ENCODE measurements at places on chromosomes 7 and 10.

DNA sequence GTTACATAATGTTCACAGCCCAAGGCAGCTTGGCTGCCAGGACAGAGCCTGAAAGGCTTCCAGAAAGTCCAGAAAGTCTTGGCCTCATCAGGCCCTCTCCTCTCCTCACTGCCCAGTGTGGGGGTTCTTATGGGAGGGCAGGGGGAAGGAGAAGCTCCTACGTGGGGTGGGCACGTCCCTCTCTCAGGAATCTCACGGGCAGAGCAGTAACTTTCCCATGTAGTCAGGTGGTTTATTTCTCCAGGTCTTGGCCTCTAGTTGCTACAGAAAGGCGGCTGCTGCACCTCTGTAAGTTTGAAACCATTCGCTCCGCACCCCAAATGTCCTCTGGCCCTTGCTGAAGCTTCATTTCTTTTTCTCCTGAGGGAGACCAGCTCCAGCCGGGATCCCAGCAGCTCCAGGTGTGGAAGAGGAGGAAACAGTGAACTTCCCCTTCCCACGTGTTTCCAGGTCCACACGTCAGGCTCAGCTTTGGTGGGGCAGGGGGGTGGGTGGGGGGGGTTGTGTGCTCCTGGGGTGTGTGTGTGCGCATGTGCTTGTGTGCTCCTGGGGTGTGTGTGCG lies 320.3 kb downstream of the WDR37 start:
- DNase-seq: no peak

DNA sequence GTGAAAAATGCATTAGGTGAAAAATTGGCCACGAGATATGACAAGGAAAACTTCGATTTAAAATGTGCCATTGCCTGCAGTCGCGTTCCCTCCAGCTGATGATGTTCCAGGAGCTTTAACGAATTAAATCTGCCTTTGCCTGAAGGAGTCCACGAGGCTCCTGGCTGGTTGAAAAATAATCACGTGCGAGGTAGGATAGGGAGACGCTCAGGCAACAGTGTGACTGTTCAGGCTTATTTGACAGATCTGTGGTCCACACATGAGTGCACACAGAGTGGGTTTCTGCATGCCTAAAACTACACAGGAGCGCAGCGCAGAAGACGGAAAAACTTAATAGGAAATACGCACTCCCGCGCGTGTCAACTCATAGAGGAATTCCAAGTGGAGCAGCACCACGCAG lies 204.0 kb upstream of the PITRM1 start:
- DNase-seq: no peak

- DNase-seq: no peak
Measured at GRCh38 chr7:125396466-125397151, 467.0 kb upstream of the POT1 start.

GRCh38 chr10:80718024-80718423 lies 180.3 kb downstream of the SH2D4B start:
- no peak for DNase-seq

DNA sequence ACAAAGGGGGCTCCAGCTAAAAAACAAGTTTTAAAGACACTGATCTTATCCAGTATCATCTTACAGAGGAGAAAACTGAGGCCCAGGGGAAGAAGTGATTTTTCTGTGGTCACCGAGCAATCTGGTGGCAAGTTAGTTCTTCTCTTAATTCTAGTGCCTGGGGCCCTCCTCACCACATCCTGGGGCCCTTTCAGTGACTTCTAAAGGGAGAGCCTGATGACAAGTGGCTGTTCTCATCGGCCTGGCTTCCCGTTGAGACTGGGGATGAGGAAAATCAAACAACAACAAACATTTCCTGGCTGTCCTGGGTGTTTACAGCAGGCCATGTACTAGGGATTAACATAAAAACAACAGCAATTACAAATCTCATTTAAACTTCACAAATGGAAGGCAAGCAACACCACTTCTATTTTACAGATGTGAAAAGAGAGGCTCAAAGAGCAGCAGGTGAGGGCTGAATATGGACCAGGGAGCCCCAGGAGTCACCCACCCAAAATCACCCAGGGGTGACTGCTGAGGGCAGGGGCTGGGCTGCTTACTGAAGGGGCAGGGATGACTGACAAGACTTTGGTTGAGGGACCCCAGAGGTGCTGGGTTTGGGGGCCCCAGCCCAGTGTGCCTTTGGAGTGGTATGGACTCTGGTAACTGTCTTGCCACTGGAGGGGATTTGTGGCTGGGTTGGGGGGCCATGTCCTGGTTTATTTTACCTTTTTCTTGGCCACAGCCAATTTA lies 24.7 kb upstream of the MTPAP start:
- no peak for DNase-seq

DNA sequence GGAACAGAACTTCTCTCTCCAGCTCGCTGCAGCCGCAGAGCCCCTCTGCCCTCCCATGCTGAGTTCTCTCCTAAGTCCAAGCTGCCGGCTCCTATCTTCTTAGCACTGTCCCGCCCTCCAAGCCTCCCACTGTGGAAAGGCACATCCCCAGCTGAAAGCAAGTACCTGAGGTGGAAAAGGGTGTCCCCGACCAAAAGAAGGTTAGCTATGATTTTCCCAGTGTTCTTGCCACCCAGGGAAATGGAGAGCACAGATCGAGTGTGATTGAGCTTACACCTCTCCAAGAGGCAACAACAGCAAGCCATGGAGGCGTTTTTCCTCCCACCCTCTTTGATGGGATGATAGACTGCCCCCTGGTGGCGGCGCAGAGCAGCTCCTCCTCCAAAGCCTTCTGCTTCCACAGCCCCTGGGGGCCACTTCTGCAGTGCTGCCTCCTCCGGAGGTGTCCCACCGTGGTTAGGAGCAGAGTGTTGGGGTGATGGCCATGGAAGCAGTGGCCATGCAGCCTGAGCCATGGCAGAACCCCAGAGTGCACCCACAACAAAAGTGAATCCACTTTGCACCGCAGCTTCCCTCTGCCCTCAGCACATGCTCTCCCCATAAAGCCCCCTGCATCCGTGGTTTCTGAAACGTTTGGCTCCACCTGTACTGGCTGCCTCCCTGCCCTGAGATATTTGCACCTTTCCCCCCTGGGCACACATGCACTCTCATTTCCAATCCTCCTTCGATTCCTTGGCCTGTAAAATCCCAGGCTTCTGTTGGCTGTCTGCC lies 143.1 kb upstream of the STK17A start:
- peak; percentile 30 for DNase-seq

- no peak for DNase-seq
Measured at GRCh38 chr10:10786109-10787090, 231.3 kb upstream of the CELF2 start.

GRCh38 chr7:133853706-133854276 lies 273.3 kb upstream of the LRGUK start:
- DNase-seq: no peak

GRCh38 chr10:59314268-59314667 lies 48.1 kb downstream of the FAM13C start:
- no peak for DNase-seq

GRCh38 chr7:40057292-40057691 lies 77.1 kb downstream of the MPLKIP start:
- DNase-seq: no peak

DNA sequence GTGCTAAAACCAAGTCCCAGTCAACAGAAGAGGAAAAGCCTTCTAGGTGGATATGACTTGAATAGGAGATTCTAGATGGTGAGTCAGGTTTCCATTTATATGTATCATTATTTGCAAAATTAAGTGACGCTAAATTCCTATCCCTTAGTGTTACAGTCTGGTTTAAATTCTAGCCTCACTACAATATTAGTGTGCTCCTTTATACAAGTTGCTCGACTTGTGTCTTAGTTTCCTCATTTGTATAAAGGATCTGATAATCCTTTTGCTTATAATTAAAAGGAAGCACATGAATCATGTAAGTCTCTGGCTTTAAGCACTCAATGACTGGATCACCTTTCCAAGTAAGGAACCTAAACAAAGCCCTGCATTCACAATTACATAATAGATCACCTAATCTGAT lies 105.7 kb downstream of the SVOPL start:
- DNase-seq: no peak

DNA sequence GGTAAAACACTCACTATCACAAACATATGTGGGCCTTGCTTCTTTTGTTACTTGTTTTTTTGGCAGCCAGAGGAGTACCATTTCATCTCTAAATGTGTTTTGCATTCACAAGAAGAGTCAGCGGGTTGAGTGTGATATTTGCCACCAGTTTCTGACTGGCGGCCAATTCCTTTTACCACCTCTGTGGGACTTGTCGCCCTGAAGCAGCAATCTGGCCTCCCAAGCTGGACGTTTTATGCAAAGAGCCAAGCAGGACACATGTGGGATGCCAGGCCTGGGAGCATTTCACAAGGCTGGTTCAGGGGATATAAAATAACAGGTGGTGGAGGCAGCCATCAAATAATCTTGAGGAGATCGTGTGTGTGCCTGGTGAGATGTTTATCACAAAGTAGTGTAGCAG lies 61.8 kb upstream of the TRIL start:
- no peak for DNase-seq

DNA sequence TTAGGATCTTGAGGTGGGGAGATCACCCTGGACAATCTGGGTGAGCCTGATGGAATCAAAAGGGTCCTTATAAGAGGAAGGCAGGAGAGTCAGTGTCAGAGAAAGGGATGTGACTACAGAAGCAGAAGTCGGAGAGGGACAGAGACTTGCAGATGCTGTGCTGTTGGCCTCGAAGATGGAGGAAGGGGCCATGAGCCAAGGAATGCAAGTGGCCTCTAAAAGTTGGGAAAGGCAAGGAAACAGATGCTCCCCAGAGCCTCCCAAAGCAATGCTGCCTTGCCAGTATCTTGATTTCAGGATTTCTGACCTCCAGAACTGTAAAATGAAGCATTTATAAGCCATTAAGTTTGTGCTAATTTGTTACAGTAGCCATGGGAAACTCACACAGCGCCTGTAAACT lies 165.2 kb downstream of the FANK1 start:
- no peak for DNase-seq

DNA sequence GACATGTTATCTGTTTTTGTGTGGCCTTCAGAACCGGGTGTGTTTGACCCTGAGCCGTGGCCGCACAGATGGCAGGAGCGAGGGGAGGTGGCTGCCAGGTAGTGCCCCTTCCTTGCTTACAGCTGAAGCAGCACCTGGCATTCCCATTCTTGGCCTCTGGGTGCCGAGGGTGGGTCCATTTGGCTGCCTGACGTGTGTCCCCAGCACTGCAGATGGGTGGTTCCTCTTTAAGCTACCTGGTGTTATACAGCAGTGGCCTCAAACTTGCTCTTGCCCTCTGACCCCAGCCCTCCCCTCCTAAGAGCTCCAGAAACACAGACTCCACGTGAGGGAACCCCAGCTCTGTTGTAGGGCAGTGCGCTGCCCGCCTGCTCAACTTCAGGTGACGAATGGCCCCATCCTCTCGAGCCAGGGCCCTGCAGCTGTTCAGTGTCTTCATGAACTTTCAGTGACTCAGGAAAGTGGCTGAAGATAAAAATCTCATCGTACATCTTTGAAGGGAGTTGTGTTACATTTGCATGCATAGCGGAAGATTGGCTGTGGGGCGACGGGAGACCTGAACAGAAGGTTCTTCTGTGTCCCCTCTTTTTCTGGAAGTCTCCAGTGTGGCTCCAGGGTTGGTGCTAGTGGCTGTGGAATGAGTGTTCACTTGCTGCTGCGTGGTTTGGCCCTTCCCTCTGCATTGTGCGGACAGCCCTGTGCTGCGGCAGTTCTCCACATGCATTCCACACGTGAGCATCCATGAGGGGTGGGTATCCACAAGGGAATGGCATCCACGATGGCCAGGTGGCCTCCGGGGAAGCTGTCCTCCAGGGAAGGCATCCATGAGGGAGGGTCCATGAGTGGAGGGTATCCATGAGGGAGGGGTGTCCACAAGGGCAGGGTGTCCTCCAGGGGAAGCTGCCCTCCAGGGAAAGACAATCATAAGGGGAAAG lies 91.6 kb downstream of the INPP5A start:
- DNase-seq: no peak

DNA sequence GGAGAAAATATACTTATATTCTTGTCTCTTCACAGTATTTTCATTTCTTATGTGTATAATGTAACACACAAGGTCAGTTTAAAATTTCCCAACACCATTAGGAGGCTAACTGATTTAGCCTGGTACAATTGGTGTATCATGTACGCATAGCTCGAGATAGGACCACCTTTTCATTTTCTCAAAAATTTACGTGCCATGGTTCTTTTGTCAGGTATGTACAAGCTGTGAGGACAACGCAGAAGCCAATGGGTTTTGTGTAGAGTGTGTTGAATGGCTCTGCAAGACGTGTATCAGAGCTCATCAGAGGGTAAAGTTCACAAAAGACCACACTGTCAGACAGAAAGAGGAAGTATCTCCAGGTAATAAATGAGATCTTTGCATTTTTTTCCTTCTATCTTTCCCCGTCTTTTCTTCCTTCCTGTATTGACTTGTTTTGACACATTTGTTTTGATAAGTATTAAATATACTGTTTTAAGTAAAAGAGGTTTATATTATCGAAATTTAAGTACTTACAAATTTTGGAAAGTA lies 55.0 kb downstream of the TRIM24 start:
- no peak for DNase-seq

GRCh38 chr10:75599875-75600648 lies 168.6 kb downstream of the LRMDA start:
- no peak for DNase-seq

DNA sequence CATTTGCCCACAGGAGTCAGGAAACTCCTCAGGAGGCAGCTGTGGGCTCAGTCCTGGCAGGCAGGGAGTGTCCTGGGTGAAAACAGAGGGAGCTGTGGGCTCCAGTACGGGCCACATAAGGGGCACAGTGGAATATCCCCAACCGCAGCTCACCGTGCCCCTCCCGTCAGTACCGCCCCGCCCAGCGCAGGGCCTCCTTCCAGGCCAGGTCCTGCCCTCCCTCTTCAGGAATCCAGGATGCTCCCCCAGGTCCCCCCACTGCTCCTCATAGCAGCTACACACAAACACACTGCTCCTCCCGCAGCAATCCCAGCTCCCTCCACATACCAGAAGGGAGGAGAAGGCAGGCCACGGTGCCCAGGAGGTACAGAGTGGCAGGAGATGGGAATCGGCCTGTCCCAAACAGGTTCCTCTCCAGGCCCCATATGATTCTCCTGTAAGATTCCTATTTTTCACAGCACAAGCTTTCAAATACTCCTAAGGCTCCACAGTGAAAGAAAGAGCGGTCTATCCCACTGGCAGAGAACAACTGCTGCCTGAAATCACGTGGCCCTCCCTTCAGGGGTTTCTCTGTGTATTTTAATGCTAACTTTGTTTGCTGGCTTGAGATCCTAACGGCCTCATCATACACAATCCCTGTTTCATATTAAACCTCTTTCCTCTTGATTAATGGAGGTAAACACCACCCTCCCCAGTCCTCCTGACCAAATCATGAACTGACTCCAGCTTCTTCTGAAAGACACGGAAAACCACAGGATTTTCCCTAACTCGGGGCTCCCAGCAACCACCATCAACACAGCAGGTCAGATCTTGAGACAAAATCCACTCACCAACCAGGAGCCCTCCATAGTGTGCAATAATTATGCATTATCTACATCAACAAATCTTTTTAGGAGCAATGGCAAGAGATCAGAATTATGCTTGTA lies 178.7 kb downstream of the TNS3 start:
- no peak for DNase-seq

- DNase-seq: no peak
Measured at GRCh38 chr7:110587294-110587693, 503.6 kb upstream of the LRRN3 start.

DNA sequence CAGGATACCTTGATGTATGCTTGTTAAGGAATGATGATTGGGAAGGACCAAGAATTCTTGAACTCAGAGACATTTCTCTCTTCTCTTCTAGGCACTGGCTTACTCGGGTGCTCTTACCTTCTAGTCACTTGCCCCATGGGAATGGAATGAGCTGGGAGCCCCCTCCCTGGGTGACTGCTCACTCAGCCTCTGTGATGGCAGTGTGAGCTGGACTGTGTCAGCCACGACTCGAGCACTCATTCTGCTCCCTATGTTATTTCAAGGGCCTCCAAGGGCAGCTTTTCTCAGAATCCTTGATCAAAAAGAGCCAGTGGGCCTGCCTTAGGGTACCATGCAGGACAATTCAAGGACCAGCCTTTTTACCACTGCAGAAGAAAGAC lies 10.7 kb downstream of the ZDHHC16 start:
- DNase-seq: no peak

Measured in stimulated activated CD4-positive, alpha-beta T cell treated with anti-CD3 and anti-CD28 coated beads, Interleukin-1b, Interleukin-23, amount 100 ng/mL, for 1 hour (primary cell).